Hippocampal formation (tissue), 2 donors: ENCODE measurements at places on chromosomes 7 and 10.
A peak's percentile ranks its signal among the peaks of the same experiment; 100 is the strongest.

- no peak for DNase-seq
Observed at GRCh38 chr10:507908-508444, 181.5 kb downstream of the DIP2C start.

DNA sequence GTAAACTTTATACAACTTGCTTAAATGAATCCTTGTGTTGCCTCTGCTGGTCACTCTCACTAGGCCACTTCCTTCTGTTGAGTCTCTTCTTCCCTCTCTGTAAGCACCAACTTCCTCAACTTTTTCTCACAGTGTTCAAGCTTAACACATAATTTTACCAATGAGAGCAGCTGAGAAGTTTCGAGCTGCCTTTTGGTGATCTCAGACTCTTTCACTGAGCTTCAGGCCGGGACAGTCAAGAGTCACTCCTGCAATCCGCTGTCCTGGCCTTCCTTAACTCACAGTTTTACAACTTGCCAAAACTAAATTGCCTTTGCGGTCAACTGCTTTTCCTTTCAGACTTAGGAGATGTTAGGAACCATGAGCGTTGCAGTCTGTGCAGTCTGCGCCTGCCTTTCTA lies 47.4 kb downstream of the PRPF18 start:
- DNase-seq: peak; percentile 33

GRCh38 chr7:5780801-5781496 lies 514 bp downstream of the RNF216 start:
- peak; percentile 48 for DNase-seq

- no peak for DNase-seq
Observed at GRCh38 chr7:73726083-73726466, 6.6 kb upstream of the STX1A start.

DNA sequence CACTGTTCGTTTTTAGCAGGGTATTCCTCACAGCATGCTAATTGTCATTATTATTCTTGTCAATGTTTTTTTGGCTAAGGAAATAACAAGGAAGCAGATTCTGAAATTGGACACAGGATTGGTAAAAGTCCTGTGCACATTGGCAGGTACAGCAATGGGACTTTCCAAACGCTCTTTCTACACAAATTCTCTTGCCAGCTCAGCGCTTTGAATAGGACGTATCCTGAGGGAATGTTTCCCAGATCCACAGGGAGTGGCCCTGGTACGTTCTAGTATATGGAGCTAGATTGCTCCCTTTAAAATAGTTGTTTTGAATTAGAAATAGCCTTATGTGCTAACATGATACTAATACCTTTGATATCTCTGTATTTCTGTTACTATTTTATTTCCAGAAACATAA lies 82.8 kb upstream of the GRB10 start:
- no peak for DNase-seq

- no peak for DNase-seq
Observed at GRCh38 chr10:72612203-72612826, 13.6 kb downstream of the MICU1 start.
